ENCODE measurements at places on chromosomes 12 and 14.
A peak's percentile ranks its signal among the peaks of the same experiment; 100 is the strongest.

GRCh38 chr12:129371268-129371667, 518.0 kb downstream of the GLT1D1 start:
- no peak for DNase-seq

DNA sequence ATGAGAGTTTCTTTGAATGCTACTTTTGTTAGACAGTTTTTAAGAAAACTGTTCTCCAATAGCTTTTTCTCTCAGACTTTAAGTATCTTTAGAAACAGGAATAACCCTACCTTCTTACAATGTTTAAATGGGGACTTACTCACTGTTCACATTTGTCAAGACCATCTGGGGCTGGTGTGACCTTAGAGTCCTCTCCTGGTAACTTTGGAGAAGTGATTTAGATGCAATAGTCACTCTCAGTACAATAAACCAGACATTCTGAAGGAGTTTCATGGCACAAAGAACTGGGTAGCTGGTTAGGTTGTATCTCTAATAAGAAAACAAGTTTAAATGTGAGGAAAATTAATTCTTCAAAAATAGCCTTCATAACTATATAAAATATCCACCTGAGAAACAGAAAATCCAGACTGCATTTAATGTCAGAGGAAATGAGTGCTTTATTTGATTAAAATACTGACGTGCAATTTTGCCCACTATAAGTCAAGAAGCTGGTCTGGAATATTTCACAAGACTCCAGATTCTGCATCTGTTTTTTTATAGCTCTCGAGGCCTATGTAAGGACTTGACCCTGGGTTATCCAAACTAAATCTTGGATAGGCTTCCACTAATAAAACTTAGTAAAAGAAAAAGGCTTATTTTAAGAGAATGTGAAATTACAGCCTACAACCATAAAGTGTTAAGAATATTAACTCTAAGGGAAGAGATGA, 108.7 kb downstream of the PTGER2 start:
- no peak for DNase-seq

DNA sequence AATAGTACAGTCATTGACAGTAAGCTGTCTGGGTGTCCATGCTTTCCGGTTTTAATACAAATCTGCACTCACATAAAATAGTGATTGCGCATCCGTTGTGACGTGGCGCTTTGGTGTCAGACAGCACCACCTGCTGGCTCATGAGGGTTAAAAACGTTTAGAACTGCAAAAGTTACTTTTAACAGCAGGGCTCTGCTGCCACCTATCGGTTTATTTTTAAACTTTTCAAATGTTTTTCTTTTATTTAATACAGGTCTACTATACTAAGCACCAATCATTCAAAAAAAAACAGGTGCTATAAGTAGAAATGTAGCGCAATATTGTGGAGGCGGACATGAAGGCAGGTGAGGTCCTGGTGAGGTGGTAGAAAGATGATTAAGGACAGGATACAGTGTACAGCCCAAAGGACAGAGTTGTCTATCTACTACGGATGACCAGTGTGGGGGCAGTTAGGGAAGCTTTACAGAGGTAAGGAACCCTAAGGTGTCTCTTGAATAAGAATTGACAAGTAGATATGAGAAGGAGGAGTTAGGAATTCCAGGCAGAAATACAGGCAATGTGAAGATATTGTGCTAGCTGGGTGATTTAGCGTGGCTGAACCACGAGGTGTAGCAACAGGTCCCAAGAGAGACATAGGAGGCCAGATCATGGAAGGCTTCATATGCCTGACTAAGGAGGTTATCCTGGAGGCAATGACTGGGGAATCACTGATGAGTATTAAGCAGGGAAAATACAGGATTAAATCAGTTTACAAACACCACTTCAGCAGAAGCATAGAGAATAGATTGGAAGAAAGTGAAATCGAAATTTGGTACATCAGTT, 91.5 kb upstream of the PRB2 start:
- peak; percentile 65 for DNase-seq

DNA sequence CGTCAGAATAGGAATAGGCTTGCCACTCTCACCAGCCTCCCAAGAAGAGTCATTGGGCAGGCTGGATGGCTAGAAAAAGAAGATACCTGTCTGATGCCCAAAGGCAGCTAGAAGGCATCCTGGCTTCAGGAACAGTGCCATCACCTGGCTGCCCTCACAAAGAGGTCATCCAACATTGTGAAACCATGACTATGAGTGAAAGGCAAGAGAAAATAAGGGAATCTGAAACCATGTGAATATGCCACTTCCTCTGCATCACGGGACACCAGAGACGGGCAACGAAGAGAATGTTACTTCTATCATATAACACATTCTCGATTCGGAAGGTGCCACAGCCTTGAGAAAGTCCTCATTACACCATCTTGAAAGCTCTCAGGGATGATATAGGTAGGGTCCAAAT, 182.0 kb downstream of the DAD1 start:
- DNase-seq = no peak

DNA sequence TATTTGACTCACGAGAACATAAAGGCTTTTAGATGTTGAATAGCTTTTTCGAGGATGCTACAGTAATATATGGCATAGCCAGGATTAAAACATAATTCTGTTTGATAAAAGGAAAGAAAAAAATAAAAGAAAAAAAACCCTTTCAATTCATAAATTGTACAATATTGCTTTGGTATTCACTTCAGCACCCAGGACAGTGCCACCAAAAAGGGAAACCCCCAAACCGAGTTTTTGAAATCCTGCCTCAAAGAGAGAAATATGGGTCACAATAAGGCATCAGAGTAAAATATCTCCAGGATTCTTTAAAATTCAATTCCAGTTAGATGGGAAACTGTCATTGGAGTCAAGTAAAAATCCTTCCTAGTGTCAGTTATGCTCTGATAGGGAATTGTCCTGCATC, 551.2 kb upstream of the SEL1L start:
- no peak for DNase-seq

DNA sequence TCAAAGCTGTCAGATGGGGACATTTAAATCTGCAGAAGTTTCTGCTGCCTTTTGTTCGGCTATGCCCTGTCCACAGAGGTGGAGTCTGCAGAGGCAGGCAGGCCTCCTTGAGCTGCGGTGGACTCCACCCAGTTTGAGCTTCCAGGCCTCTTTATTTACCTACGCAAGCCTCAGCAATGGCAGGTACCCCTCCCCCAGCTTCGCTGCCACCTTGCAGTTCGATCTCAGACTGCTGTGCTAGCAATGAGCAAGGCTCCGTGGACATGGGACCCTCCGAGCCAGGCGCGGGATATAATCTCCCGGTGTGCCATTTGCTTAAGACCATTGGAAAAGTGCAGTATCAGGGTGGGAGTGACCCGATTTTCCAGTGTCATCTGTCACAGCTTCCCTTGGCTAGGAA, 115.5 kb downstream of the FUT8 start:
- no peak for DNase-seq

GRCh38 chr14:22370084-22370847, 218.8 kb downstream of the DAD1 start:
- no peak for DNase-seq

DNA sequence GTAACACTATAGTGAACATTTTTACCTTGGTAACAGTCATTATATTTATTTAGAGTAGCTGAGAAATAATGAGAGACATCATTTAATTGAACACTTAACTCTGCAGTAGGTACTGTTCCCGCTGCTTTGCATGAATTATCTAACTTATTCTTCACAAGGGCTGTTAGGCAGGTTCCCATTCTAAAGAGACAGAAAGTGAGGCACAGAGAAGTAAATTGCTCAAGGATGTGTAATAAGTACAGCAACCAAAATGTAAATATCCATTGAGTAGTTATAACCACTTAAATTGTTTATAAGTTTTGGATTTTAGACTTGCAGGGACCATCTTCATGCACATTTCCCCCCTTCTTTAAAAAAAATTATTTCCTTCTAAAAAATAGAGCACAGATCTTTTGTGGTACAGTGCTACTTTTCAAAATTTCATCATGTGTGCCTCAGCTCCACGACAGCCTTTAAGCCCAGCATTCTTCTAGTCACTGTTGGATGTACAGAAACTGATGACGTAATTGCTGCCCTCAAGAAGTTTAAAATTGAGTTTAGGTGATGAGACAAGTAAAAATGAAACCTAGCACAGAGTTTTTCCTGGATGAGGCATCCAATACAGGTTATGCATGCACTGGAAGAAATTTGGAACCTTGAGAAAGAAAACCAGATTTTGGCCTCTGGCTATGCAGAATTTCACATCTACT, 6.0 kb upstream of the MANSC4 start:
- no peak for DNase-seq

DNA sequence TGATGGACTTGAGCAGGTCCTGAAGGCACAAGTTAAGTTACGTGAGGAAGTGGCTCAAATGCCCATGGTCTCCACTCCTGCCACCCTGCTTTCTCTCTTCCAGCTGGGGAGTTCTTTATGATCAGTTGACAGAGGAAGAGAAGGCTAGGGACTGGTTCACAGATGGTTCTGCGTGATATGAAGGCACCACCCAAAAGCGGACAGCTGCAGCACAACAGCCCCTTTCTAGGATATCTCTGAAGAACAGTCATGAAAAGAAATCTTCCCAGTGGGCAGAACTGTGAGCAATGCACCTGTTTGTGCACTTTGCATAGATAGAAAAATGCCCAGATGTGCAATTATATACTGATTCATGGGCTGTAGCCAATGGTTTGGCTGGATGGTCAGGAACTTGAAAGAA, 162.4 kb upstream of the FSCB start:
- DNase-seq = no peak

DNA sequence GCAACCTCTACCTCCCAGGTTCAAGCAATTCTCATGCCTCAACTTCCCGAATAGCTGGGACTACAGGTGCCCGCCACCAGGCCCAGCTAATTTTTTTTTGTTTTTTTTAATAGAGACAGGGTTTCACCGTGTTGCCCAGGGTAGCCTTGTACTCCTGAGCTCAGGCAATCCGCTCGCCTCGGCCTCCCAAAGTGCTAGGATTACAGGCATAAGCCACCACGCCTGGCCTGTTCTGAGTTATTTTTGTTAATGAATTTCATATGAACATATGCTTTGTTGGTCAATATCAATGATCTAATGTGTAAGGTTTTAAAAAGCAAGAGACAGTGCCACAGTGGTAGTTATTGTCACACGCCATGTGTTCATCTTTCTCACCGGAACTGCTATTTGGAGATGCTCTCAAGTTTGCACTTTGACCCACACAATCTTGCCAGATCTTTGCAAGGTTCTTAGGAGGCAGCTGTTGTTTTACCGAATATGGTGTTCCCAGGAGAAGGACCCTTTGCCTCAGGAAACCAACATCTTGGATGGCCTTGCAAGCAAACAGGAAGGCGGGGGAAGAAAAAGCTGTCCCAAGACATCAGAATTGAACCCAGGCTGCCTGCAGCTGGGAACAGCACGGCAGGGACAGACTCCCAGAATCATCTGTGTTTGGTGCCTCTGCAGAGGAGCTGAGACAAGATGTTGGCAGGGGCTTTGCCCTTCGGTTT, 30.0 kb downstream of the GALNT16 start:
- DNase-seq = no peak

DNA sequence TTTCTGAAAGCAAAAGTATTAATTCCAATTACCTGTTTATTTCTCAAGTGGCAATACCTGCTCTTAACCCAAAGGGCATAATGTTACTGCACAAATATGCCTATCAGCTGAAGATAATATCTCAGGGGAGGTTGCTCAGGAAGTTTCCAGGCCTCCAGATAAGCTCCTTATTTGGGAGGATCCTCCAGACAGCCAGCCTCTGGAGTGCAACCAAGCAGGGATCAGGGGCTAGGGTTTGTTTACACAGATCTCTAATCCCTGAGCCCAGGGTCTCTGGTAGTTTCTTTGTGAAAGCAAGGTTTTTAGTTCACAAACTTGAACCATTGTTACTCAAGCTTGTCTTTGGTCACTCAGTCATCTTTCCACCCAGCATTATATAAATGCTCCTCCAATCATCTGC, 124.4 kb downstream of the SLC38A4 start:
- DNase-seq = no peak

- DNase-seq = no peak
These were observed 147.4 kb downstream of the BCL11B start for GRCh38 chr14:99124482-99125105.

- DNase-seq = no peak
These were observed 19.7 kb downstream of the SOAT2 start for GRCh38 chr12:53122961-53123468.

DNA sequence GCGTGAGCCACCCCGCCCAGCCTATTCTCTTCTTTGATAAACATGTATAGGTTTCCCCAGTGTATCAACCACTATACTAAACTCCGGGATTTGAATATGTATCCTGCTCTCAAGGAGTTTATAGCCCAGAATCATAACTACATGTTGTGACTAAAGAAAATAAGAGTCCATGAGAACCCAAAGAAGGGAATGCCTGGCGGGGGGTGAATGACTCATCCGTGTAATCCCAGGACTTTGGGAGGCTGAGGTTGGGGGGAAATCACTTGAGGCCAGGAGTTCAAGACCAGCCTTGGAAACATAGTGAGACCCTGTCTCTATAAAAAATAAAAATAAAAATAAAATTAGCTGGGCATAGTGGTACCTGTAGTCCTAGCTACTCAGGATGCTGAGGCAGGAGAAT, 57.2 kb downstream of the SIX6 start:
- no peak for DNase-seq

DNA sequence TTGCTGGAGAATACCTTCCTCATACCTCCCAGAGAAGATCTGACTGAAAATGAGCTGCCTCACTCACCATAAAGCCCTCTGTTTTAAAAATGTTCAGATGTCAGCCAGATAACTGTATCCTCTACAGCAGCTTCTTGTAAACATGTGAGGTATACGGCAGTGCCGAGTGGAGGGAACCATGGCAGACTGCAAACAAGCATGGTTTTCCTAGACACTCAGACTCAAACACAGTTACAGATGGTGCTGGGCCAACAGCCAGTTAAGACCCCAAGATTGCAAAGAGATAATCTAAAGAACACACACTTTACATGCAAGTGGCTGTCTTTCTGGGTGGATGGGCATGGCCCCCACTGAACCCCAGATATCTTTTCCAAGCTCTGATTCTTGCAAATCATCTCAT, 16.6 kb upstream of the CCDC177 start:
- no peak for DNase-seq

GRCh38 chr12:110717037-110717436, 25.7 kb downstream of the PPP1CC start:
- no peak for DNase-seq

GRCh38 chr12:10276774-10277173, 30.9 kb upstream of the KLRD1 start:
- DNase-seq = no peak

- no peak for DNase-seq
These were observed 32.0 kb downstream of the MYL2 start for GRCh38 chr12:110888256-110888991.

- no peak for DNase-seq
These were observed 9.0 kb downstream of the HOXC12 start for GRCh38 chr12:53963434-53964314.

DNA sequence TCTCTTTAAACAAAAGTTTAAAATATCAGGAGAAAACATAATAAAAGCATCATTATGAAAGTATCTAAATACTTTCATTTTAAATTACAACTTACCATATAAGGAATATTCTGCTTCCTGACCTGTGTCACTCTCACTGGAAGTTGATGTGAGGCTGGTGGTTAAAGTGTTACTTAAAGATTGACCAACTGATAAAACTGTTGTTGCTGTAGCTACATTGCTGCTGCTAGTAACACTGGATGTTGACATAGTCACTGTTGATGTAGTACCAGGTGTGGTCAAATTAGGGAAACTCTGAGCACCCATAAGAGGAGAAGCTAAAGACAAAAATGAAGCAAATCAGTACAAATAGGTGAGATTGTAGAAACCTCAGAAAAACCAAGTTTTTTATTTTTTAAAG, 79.9 kb downstream of the HECTD1 start:
- no peak for DNase-seq
